ENCODE measurements at places on chromosomes 2 and 18.

DNA sequence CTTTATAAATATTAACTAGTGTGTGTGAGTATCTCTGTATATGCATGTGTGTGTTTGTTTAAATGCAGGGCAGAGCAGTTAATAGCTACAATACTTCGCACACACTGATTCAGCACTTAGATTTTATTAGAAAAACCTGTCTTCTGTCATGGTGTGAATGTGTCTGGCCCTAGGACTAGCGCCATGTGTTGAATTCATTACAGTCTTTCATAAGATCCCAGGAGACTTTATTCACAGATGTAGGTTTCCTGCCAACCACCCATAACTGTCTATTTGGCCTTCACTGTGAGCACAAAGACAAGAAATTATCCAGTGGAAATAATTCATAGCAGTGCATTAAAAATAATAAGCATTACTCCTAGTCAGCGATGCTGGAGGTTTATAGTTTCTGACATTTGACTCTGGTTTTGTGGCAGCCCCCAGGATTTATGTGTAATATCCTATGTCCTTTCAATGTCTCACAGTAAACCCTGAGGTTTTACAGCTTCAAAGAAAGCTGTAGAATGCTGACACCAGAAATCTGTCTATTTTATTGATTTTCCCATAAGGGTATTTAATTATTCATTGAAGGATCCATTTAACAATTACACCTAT lies 93.9 kb downstream of the ZNF804A start:
- no peak for DNase-seq

DNA sequence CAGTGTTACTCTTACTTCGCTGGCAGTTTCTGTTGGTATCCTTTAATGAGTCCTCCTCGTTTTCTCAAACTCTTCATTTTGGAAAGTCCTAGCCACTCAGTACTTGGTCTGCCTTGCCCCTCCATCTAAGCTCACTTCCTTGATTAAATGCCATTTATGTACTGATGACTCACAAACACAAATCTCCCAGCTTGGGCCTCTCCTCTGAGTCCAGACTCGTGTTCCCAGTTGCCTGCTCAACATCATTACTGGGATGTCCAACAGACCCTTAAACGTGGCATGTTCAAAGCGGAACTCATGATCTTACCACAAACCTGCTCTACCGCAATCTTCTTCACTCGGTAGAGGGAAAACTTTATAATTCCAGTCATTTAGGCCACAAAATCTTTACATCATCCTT lies 13.8 kb upstream of the CCDC68 start:
- no peak for DNase-seq

GRCh38 chr2:73716543-73717250 lies 20.4 kb downstream of the TPRKB start:
- no peak for DNase-seq

DNA sequence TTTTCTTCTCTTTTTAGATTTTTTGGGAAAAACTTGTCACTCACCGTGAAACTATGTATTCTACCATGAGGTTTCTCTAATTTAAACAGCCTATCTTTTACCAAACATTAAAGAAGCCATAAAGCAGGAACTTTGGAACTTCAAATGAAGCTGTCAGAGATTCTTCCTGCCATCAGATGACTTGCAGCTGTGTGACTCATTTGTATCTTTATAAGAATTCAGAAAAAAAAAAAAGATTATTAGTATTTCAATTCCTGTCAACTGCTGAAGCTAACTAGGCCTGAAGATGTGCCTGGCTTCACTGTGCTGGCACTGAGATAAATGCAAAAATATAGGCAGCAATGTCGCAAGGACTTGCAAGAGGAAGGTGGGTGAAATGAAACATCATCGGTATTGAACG lies 1399.1 kb upstream of the PIK3C3 start:
- no peak for DNase-seq

GRCh38 chr2:179410552-179411356 lies 146.1 kb upstream of the SESTD1 start:
- peak; percentile 34 for DNase-seq

DNA sequence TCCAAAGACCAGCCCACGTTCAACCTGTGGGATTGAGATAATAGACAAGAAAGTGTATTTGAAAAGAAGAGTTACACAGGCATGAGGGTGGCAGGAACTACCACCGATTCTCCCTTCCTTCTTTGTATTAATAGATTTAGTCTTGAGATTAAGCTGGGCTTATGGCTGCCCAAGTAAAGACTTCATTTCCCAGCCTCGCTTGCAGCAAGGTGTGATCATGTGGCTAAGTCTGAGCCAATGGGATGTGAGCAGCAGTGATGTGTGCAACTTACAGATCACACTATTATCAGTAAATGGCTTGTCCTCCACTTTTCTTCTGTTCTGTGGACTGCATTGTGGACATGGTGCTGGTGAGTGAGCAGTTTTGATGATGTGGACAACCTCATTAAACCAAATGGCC lies 101.7 kb downstream of the POLR1A start:
- no peak for DNase-seq

DNA sequence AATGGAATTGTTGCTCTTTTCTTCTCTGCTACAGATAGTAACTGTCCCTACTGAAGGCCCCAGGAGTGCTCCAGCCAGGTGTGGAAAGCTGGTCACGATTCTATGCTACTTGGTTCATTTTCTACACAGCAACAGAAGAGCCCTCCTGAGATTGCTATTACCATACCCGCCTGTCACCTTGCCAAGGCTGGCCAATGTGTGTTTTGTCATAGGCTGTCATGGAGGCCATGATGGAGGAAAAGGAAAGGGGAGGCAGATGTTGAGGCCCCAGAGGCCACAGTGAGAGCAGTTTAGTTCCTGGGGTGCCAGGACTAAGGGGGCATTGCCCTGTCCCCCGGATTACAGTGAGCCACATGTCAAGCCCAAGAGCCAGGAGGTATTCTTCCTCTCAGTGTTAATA lies 952 bp downstream of the ELMOD3 start:
- no peak for DNase-seq

- DNase-seq = no peak
Measured at GRCh38 chr2:228927028-228928010, 343.8 kb downstream of the PID1 start.

- DNase-seq = no peak
Measured at GRCh38 chr2:238975408-238975807, 127.5 kb downstream of the TWIST2 start.

- DNase-seq = peak; percentile 5
Measured at GRCh38 chr2:158967731-158968395, 577 bp upstream of the TANC1 start.

DNA sequence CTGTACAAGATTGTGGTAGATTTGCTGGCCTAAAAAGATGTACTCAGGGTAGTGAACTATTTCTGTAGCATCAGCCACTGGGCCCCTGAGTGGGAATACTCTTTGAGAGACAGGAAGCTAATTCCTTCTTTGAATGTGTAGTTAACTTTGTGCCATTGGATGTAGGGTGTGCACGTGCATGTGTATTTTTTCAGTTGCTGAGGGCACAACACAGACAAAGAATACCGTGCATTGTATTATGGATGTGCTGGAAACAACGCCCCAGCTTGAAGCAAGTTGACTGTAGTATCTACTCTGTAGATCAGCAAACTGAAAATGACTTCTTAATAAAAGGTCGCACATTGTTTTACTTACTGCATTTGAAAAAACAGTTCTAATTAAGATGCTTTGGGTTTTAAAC lies 14.1 kb downstream of the CRIM1 start:
- no peak for DNase-seq

- no peak for DNase-seq
Measured at GRCh38 chr2:30394096-30394495, 53.0 kb upstream of the LCLAT1 start.

GRCh38 chr2:9473308-9473984 lies 905 bp upstream of the IAH1 start:
- DNase-seq = peak; percentile 45

- DNase-seq = no peak
Measured at GRCh38 chr2:59027320-59027719, 786.2 kb upstream of the FANCL start.

DNA sequence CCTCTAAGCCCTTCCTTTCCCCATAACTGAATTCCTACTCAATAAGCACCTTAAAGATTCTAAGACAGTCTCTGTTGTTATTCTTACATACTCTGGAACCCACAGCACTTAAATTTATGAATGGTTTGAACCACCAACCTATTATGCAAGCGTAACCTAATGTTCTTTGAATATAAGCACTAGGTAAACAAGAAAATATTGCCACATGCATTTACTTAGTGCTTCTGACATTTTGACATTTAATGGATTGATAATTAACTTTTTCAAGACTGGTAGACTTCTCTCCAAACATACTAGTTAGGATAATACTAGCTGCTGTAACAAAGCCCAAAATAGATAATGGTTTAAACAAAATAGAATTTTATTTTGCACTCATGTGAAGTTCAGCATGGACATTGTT lies 164.8 kb downstream of the ARHGAP15 start:
- DNase-seq = no peak

DNA sequence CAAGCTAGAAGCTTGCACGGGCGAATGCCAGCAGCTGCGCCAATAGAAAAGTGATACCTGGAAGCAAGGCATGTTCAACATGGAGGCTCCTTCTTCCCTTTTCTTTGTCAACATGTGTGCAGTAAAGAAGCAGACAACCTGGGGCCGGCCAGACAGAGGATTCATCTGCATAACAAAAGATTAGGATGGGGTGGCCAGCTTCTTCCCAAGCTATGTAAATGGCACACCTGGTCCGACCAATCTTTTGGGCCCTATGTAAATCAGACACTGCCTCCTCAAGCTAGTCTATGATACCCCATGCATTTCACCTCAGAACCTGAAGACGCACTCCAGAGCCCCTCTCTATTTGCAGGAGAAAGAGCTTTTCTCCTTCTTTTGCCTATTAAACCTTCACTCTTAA lies 66.4 kb upstream of the TGFA start:
- no peak for DNase-seq

- DNase-seq = no peak
Measured at GRCh38 chr18:36757081-36757480, 71.7 kb downstream of the TPGS2 start.

DNA sequence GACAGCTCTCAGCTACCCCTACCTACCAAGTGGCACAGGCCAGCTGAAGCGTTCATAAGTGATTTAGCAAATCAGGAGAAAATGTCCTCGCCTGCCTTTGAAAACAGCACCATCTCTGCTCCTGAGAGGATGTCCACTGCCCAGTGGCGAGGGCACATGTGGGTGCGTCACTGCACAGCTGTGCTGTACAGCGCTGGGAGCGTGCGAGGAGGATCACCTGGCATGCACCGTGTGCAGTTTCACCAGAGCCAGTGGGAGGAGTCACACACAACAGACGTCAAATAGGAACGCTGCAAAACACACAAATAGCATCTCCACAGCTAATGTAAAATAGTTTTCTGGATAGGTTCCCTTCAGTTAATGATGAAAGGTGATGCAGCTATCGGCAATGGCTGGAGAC lies 154.1 kb downstream of the HDAC4 start:
- DNase-seq = no peak

- DNase-seq = peak; percentile 27
Measured at GRCh38 chr2:200305797-200306195, 697 bp upstream of the SPATS2L start.

- DNase-seq = no peak
Measured at GRCh38 chr2:212147921-212148513, 390.6 kb downstream of the ERBB4 start.

GRCh38 chr2:11697103-11697871 lies 27.3 kb upstream of the NTSR2 start:
- DNase-seq = no peak

GRCh38 chr2:48328942-48329723 lies 200.8 kb upstream of the STON1 start:
- DNase-seq = no peak

DNA sequence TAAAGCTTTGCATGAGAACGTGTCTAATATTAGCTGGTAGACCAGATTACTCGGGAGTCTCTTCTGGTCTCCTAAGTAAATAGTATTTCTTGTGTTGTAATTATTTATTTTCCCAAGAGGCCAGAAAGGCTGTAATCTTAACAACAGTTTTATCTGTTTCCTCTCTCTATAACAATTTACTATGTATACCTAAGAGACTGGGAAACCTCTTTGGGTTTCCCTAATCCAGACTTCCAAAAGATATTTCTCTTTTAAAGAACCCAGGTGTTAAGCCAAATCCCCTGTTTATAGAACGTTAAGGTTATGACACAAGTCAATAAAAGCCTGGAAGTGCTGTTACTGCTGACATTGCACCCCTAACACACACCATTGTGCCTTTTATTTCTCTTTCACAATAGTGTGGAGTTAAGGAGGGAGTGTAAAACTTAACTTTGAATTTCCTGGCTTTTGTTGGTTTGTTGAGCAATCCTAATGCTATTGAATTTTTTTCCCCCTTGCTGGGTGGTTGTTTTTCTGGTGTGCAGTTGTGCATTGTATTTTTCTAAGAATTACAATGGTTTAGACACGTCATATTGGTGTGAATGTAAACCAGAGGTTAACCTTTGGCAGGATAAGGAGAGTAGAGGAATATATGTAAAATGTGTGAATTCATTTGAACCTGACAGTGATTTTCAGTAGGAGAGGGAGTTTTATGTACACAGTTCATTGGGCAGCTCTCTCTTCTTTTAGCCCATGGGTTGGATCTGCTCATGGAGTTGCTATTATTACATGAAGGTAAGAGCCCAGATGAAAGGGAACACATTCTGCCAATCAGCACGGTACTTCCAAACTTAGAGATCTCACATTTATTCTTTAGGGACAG lies 192.8 kb downstream of the MTX2 start:
- no peak for DNase-seq

GRCh38 chr2:210199186-210199765 lies 26.0 kb downstream of the ACADL start:
- no peak for DNase-seq

- DNase-seq = no peak
Measured at GRCh38 chr18:13613591-13614501, 112.5 kb downstream of the FAM210A start.

GRCh38 chr2:120832296-120833070 lies 96.8 kb downstream of the GLI2 start:
- DNase-seq = no peak

GRCh38 chr18:75360215-75360614 lies 67.3 kb downstream of the SMIM21 start:
- no peak for DNase-seq

- no peak for DNase-seq
Measured at GRCh38 chr2:120764991-120765677, 29.5 kb downstream of the GLI2 start.

GRCh38 chr2:227500301-227500630 lies 28.3 kb downstream of the AGFG1 start:
- no peak for DNase-seq

- no peak for DNase-seq
Measured at GRCh38 chr2:181074457-181074856, 94.1 kb downstream of the UBE2E3 start.

Measured in stimulated activated CD4-positive, alpha-beta T cell treated with anti-CD3 and anti-CD28 coated beads, Interleukin-15, amount 100 ng/mL, for 24 hours (primary cell).